ENCODE measurements at places on chromosomes 6 and 20.

DNA sequence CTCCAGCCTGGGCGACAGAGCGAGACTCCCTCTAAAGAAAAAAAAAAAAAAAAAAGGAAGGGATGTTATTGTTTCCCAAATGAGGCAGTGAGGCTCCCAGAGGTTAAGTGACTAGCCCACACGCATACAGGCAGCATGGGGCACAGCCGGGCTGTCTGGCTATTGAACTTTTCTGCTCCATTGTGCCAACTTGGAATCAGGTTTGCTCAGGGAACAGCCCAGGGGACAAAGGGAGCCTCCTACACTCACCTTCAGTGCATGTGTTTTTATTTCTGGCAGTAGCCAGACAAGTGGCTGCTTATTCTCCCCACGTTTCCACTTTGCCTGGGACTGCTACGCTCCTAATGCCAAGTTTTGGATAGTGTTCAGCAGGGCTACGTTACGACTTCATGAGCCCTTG is 10.7 kb downstream of the ETV7 start:
- no peak for DNase-seq

DNA sequence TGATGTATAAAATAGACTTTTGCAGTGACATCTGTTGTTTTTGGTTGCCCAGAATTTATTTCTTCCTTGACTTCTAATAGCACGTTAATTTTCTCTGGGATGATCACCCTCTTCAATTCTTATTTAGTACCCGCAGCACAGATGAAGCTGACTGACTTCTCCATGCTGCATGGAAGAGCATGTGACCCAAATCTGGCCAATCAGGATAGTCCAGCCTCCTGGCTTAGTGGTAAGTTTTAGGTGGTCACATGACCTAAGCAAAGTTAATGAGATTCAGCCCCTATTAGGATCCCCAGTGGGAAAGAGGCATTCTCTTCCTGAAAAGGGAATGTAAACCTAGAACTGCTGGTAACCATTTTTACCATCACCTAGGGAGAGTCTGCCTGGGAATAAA is 13.8 kb upstream of the SIRT5 start:
- no peak for DNase-seq

GRCh38 chr6:138503881-138504680 is 4.8 kb upstream of the NHSL1 start:
- no peak for DNase-seq

- no peak for DNase-seq
These were observed 94.9 kb downstream of the RFX6 start for GRCh38 chr6:116971959-116972358.

DNA sequence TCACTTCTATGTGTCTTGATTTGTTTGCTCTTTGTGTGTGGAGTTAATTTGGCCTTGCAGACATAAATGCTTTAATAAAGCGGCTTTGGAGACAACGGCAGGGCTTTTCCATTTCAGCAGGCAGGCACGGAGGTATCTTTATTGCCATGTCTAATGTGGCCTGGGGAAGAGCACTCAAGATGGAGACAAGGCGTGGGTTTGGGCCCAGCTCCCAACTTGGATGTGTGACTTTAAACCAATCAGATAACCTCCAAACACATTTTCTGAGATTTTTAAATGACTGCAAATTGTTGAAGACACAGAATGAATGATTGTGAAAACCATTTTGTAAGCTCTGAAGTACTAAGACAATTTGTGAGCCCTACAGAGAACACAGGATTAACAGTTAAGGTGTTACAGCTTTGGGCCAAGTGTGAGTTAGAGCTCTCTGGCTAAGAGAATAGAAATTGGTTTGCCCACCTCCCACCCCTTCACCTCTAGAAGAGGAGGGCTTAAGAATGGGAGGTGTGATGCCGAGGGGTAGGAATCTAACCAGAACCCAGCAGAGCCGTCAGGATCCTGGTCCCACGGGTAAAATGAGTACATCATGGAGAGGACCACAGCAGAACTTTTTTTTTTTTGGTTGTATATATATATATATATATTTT is 9.0 kb downstream of the DYNLT1 start:
- DNase-seq = no peak

DNA sequence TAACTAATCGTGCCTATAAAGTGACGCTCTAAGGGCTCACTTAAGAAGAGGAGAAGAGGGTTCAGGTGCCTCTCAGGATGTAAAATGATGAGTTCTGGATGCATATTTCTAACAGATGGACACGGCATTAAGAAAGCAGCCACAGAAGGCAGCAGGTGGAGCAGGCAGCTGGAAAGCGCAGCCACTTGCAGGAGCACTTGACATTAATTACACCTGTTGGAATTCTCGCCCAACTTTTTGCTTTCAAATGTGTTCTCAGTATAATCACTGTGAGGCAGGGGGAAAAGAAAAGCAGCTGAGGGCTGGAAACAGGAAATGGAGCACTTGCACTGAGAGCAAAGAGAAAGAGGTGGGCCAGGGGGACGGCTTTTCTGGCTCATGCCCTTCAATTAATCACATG is 164.2 kb downstream of the NKAIN2 start:
- no peak for DNase-seq

Data from T-helper 17 cell (primary cell).